ENCODE measurements at places on chromosomes 3 and 15. TPM values are rescaled to one million over a fixed set of nuclear protein-coding genes. Genes with fewer than 3 reads are reported as not detected.

Gene ADIPOQ
- not detected for total RNA-seq

Gene STRA6
- not detected for total RNA-seq

DNA sequence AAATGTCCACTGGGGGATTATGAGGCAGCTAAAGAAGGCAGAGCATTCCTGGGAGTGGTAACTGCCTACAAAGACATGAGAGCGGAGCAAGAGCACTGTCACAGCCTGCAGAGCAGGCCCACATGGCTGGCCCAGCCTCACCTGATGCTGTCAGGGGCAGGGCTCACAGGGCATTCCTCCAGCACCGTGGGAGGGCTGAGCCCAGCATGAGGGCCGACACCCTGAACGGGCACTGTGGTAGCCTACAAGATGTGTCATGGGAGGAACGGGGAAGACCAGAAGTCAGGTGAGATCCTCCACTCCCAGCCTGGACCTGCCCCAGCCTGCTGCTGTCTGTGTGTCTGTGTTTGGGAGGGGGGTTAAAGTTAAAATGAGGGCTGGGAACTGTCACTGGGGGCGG is 30.1 kb downstream of the CCDC12 start:
- ATAC-seq = no peak

GRCh38 chr3:16089521-16089920 is 85.0 kb upstream of the GALNT15 start:
- ATAC-seq = no peak

DNA sequence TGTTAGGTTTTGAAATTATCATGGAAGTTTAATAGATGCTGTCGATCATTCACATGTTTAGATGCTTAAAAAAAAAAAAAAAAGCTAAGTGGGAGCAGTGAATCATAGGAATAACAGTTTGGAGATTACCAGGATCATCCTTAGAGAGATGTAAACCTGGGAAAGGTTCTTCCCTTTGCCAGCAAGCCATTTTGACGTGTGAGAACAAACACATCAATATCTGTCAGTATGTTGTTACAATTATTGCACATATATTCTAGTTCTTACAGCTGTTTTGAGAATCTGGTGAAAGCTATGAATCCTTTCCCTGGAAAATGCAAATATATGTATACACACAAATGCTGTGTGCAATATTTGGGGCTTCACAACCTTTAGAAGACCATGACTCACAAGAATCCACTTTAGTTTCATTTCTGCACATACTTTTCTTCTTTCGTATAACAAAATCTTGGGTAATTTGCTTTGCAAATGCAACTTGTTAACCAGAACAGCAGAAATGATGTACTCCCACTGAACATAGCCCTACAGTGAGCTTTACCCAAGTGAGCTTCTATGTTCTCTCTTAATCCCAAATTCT is 12.0 kb downstream of the NFKBIZ start:
- peak; percentile 75 for ATAC-seq

- ATAC-seq = no peak
Observed at GRCh38 chr3:150764566-150764965, 1.6 kb upstream of the SIAH2 start.

GRCh38 chr3:58184982-58185360 is 25.8 kb downstream of the DNASE1L3 start:
- ATAC-seq = no peak

- peak; percentile 87 for ATAC-seq
Observed at GRCh38 chr15:90013503-90013937, 12.4 kb downstream of the ZNF710 start.

DNA sequence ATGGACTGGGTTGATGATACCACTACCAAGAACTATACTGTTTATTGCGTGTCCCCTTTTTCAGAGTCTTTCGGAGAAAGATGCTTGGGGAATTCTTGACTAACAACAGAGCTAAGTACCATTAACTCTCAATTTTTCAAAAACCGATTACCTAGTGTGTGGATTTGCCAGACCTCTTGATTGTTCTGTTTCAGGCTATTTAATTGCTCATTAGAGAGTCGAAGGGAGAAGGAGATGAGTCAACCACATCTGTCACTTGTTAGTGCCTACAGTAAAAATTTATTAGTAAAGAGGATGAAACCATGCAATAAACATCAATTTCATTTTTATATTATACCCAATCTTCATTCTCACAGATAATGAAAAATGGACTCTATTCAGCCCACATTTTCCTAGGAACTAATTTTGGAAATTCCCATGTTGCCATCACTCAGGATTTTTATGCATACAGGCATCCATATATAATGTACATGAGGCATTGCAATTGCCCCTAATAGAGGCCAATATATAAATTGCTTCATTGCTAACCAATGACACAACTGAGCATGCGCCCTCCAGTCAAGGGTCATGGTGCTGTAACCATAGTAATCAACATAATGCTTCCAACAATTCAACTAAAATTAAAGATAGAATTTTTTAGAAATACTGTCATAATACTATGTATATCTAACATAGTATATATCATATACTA is 541.7 kb downstream of the TBL1XR1 start:
- ATAC-seq = no peak

All from activated T-helper 17 cell treated with anti-CD3 and anti-CD28 coated beads, Interleukin-2, amount 50 U/mL, for 72 hours (primary cell).